EL (cell line): ENCODE measurements at places on chromosomes 3 and 15.

GRCh38 chr15:29613951-29614382 is 208.3 kb downstream of the TJP1 start:
- no peak for DNase-seq

GRCh38 chr3:20666091-20666490 is 480.1 kb upstream of the SGO1 start:
- DNase-seq = no peak

- no peak for DNase-seq
Measured at GRCh38 chr3:27253391-27253790, 115.8 kb downstream of the NEK10 start.

DNA sequence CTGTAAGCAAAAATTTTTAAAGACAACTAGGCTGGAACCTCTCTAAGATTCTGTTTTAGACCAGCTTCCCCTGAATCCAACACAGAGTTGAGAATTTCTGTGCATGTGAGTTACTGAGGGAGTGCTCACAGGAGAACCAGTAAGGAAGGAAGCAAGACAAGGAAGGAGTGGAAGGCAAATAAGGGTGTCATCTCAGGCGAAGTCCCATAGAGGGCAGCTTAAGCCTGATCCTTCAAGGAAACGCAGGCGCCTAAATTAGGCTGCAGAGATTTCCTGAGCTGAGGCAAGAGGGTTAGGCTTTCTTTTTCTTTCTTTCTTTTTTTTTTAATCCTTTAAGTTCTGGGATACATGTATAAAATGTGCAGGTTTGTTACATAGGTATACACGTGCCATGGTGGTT is 36.2 kb upstream of the COL6A6 start:
- DNase-seq = peak; percentile 36

GRCh38 chr3:43286841-43287499 is 630 bp downstream of the SNRK start:
- DNase-seq = peak; percentile 37

GRCh38 chr3:81666502-81667121 is 94.8 kb downstream of the GBE1 start:
- DNase-seq = peak; percentile 13

- peak; percentile 40 for DNase-seq
Measured at GRCh38 chr3:123799544-123800361, 84.4 kb downstream of the MYLK start.

GRCh38 chr3:117893001-117893400 is 1141.6 kb downstream of the IGSF11 start:
- DNase-seq = peak; percentile 31
